ENCODE measurements at places on chromosomes 3 and 15.

DNA sequence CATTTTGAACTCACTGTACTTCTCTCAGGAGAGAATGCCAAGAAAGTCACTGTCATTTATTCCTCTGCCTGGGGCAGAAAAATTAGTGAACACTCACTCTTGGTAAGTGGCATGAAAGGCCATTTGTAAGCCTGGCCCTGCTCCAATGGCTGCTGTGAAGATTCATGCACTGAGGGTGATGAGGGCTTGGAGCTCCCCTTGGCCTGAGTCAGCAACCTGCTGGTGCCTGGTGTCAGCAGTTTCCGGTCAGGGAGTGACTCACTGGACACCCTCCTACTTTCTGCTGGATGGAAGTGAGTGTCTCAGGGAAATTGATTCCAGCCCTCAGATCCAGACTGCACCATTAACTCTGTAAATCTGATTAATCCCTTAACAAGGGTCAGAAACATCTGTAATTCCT, 37.6 kb downstream of the TRA2B start:
- peak; percentile 85 for DNase-seq

- DNase-seq = no peak
Measured at GRCh38 chr3:16211176-16211904, 36.9 kb downstream of the GALNT15 start.

- no peak for DNase-seq
Measured at GRCh38 chr3:13671482-13672233, 122.7 kb downstream of the FBLN2 start.

GRCh38 chr3:43684944-43685343, 5.8 kb upstream of the ABHD5 start:
- DNase-seq = no peak

DNA sequence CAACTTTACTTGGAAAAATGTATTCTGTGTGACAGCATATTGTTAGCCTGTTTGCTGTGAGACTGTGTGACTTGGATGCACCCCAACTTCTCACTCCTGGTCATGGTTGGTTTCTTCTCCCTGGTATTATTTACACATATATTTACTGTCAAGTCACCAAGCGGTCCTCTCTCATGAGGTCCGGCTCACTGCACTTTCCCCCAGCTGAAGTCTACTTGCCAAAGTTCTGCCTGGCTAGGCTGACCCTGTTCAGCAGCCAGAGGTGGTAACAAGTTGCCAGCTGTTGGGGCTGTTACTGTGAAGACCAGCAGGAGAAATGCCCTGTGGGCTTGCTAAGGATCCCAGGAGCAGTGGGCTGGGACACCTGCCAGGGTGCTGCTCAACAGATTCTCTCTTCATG, 337.5 kb downstream of the MFSD1 start:
- DNase-seq = no peak

GRCh38 chr3:59374818-59375211, 325.0 kb upstream of the CFAP20DC start:
- no peak for DNase-seq

GRCh38 chr15:78061963-78062427, 15.5 kb downstream of the TBC1D2B start:
- peak; percentile 37 for DNase-seq

DNA sequence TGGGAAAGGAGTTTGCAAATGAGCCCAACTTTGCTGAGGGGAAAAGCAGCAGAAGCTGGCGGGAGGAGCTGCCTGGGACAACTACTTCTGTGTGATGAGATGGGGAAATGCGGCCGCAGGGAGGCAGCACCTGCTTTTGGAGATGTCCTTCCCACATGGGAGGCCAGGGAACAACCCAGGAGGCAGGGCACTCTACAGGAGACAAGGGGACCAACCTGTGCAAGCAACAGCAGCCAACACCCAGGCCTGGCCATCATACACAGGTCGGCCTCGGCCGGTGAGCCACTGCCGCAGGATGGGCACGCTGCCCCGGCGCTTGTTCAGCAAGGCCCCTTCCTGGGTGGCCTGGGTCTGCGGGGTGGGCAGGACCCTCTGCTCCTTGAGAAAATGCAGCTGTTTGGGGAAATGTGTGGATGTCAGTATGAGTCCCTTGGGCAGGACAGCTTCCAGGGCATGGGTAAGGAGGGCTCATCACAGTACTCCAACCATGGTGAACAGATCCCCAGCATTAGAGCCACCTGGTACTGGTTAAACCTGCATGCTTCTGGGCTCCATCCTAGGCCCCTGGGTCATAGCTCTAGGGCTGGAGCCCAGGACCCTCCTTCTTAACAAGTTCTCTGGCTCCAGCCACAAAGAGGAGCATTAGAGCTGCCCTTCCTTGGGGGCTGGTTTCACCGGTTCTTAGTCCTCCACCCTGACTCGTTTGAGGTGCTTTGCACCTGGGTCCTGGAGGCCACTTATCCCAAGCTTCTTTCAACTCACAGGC, 11.6 kb downstream of the EPB42 start:
- peak; percentile 33 for DNase-seq

GRCh38 chr3:59245300-59245858, 195.6 kb upstream of the CFAP20DC start:
- DNase-seq = no peak

- no peak for DNase-seq
Measured at GRCh38 chr3:151387842-151388241, 3.3 kb upstream of the P2RY12 start.

- no peak for DNase-seq
Measured at GRCh38 chr15:26620528-26621458, 152.1 kb downstream of the GABRB3 start.

Data from hepatocyte (in vitro differentiated cells).